ENCODE measurements at places on chromosomes 7 and 10.

DNA sequence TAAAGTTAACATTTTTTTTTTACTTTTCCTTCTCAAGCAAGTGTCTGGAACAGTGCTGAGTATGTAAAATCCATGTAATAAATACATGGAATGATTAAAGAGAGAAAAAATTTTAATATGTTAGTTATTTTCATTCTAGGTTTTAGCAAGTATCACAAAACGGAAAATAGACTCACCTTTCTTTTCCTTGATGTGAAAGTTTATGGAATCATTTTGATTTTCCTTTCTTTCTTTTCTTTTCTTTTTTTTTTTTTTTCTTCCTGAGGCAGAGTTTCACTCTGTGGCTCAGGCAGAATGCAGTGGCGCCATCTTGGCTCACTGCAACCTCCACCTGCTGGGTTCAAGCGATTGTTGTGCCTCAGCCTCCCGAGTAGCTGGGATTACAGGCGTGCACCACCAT, 28.1 kb downstream of the SMNDC1 start:
- DNase-seq = no peak

GRCh38 chr7:80053124-80053523, 81.5 kb upstream of the GNAI1 start:
- DNase-seq = no peak

GRCh38 chr10:24456322-24456721, 247.4 kb downstream of the KIAA1217 start:
- DNase-seq = no peak

DNA sequence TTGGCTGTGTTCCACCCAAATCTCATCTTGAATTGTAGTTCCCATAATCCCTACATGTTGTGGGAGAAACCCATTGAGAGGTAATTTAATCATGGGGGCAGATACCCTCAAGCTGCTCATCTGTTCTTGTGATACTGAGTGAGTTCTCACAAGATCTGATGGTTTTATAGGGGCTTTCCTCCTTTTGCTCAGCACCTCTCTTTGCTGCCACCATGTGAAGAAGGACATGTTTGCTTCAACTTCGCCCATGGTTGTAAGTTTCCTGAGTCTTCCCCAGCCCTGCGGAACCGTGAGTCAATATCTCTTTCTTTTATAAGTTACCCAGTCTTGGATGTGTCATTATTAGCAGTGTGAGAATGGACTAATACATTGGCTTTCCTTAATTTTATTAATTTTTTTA, 527.8 kb downstream of the MDFIC start:
- DNase-seq = no peak

DNA sequence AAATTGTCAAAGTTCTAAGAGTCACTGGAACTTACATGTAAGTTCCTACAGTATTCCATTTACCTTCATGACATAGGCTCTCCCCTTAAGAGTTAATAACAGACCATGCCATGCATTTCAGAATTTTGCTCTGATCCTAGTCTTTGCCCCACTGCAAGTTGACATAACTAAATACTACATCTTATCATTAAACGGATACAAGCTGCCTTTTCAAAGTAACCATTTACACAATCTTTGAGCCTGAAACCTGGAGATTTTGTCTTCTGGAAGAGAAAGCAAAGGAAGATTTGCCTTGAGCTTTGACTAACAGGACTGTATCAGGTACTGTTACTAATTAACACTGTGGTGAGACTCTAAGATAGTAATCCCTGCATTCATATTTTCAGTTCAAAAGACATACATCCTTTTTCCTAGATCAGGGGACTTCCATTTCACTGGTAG, 9.3 kb upstream of the AKR1D1 start:
- DNase-seq = no peak

- no peak for DNase-seq
Measured at GRCh38 chr10:103041391-103041790, 123.3 kb downstream of the CNNM2 start.

GRCh38 chr10:77774940-77775391, 137.4 kb upstream of the KCNMA1 start:
- no peak for DNase-seq

- peak; percentile 59 for DNase-seq
Measured at GRCh38 chr10:95246582-95247051, 44.2 kb downstream of the PDLIM1 start.

DNA sequence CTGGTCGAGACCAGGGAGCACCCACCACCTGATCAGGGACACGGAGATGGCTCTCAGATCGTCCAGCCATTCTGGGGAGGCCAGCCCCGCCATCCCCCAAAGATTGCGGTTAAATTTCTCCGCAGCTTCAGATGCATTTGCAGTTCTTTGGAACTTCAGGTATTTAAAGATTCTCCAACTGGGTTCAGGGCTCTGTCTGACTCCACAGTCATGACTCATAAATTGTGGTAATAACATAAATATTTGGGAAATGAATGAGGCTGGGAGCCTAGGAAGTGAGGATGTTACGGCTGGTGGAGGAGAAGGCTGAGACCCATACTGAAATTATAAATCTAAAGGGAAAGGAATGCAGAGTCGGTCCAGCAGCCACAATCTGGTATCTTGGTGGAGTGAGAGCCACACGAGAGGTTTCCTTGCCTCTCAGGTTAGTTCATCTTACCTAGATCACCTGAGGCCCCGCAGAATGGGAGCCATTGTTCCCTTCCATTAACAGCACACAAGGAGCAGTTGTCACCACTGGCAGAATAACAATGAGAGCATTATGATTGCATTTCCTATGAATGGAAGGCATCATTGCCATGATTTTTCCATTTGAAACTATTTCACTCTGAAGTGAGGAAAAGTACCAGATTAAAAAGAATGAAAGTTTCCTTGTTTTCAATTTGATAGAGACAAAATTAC, 26.7 kb upstream of the DNAJB6 start:
- DNase-seq = no peak

DNA sequence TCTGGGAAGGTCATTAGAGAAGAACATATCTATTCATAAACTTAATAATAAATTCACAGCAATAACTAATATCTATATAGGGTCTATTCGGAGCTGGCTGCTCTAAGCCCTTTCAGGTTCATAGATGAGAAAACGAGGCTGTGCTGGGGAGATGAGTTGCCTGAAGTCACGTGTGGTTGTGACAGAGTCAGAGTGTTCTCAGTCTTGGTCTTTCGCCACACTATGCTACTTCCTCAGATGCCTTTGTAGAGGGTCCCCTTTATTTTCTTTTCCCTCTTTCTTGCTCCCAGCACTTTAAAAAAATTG, 43.7 kb upstream of the FAM180A start:
- no peak for DNase-seq

GRCh38 chr7:94556028-94556427, 46.4 kb downstream of the CASD1 start:
- no peak for DNase-seq

- DNase-seq = no peak
Measured at GRCh38 chr10:46092524-46093081, 46.5 kb upstream of the MSMB start.

GRCh38 chr7:35386816-35387706, 133.2 kb upstream of the TBX20 start:
- no peak for DNase-seq

DNA sequence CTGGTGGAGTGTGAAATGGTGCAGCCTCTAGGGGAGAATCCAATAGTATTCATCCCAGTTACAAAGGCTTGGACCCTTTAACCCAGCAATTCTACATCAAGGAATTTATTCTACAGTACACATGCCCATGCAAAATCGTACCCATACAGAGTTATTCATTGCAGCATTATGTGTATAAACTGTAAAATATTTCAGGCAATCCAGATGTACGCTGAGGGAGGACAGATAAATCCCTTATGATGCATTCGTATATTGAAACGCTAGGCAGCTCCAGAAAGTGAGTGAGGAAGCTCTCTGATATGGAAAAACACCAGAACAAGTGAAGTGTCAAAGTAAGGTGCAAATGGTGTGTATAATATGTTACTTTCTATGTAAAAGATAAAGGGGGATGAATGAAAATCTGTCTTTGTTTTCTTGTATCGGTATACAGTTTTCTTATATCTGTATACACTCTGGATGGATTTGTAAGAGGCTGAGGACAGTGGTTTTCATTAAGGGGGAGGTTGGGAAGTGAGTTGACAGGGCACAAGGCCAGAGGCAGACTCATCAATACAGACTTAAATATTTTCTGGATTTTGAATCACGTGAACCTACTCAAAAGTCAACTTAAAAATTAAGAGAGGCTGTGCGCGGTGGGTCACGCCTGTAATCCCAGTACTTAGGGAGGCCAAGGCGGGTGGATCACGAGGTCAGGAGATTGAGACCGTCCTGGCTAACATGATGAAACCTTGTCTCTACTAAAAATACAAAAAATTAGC, 17.1 kb downstream of the VWA2 start:
- no peak for DNase-seq
